NB4 (cell line): ENCODE measurements at places on chromosomes 1 and 21.
A peak's percentile ranks its signal among the peaks of the same experiment; 100 is the strongest.

- DNase-seq: no peak
These were observed 13.2 kb downstream of the ITPKB start for GRCh38 chr1:226725897-226726267.

DNA sequence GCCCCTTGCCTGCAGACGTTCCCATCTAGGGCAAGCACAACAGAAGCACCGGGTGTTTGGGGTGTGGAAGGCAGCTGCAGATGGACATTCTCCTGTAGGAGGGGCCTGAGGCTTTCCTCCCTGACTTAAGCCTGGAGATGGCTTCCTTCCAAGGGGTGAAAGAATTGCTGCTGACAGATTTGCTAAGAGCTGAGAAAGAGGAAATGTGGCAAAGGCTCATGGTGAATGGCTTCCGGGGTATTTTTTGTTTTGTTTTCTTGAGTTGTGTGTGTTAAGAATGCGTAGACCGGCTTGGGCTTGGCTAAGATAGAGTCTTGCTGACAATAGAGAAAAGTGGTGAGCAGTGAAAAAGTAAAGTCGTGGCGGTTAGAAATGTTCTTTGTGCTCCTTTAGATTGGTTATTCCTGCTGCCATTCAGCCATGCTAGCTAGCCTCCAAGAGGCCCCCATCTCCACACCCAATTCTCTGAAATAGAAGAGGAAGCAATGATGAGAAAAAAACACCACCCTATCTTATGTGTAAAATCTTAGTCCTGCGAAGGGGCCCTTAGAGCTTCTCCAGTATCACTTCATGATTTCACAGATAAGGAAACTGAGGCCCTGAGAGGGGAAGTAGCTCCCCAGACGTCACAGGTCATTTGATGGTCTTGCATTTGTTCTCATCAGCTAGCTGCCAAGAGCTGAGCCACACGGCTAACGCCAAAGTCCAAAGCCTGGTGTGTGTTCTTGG, 36.9 kb downstream of the EIF2D start:
- DNase-seq: peak; percentile 94

GRCh38 chr1:59561796-59562195, 253.0 kb upstream of the HOOK1 start:
- DNase-seq: peak; percentile 42

- DNase-seq: peak; percentile 75
These were observed 630 bp downstream of the MTF2 start for GRCh38 chr1:93079685-93080141.

- DNase-seq: no peak
These were observed 171.0 kb downstream of the ZC3H11B start for GRCh38 chr1:219441884-219442283.

DNA sequence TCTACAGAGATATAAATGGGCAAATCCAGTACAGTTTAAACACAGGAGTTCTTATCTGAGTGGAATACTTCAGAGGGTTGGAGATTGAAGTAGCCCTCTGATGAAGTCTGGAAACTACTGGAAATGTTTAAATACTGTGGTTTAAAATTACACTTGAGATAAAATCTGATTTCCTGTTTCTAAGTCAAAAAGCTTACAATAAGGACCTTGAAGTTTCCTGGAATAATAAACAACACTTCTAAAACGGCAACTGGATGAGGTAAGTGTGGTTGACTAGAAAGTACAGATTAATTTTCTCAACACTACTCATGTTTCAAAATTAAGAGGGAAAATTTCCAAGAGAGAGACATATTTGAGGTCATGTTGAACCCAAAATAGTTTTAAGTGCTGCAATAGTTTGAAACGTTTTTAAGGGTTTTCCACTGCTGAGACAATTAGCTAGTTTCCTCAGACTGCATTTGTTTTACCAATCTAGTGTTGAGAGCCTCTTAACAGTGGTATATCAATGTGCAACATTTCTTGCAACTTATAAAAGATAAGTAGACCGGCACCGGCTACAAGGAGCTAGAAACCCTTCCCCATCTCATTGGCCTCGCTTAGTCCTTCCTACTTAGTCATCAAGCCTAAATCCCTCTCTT, 27.4 kb downstream of the KCNA3 start:
- DNase-seq: no peak

DNA sequence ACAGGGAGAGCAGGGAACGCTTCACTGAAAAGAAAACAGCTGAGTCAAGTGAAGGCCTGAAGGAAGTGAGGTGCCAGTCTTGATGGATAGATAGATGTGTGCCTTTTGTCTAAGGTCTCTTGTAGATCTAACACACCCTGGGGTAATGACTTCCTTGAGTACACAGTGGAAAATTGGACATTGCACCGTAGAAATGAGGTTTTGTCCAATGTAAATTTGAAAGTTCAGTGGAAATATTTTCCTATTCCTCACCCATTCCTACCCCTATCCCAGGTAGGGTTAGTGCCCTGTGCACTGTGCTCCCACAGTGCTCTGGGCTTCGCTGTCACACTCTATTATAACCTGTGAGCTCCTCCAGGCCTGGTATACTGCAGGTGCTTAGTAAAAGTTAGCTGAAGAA, 24.3 kb downstream of the ZMYND12 start:
- DNase-seq: no peak

DNA sequence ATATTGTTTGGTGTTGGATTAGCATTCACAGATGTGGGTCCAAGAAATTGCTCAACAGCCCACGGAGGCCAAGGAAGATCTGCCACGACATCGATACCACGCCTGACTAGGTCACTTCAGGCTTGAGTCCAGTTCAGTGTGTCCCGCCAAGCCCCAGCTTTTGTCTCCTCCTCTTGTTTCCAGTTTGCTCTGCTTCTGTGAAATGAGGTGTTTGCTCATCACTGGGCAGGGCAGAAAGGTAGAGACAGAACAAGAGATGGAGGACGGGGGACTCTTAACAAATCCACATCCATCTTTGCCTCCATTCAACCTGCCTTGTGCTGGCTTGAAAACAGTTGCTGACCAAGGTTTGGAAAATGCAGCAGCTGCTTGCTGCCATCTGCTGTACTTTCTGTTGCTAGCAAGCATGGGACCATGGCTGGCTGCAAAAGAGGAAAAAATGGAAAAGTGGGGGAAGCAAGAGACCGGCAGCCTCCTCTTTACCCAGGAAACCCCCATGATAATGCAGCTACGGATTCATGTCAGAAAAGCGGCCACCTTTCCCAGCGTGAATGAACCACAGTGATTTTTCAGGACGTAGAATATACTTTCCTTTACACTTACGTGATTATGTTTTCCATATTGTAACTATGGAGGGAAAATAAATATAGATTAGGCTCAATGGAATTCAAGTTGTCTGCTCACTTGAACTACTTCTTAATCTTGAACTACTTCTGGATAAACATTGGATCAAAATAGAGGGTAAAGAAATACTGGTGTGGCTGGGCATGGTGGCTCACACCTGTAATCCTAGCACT, 80.2 kb upstream of the GREM2 start:
- peak; percentile 11 for DNase-seq

DNA sequence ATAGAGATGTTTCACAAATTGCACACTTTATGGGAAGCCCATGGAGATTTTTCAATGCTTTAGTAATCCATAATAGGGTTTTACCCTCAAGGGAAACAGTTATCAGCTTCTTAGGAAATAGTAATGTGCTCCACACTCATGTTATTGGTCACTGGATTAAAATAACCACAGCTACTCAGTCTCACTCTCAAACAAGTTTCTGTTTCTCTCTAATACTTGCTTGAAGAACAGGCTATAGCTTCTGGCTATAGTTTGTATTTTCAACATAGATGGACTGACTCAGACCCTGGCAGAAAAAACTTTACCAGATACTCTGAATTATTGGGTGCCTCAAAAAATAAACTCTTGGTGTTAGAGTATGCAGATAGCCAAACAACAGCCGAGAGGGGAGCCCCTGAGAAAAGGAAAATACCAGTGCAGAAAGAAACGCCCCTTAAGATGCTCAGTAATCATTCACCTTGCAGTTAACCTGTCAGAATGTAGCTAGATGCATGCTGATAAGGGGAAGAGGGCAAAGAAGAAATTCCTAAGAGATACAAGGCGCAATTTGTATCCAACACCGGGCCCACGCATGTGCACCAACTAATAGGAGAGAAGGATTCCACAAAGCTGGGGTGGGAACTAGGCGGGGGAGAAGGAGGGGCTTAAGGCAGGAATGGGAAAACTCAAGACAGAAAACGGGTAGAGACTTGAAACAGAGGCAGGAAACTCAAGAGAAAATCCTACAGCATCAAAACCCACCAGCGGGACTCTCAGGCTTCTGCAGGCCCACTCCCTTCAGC, 30.4 kb upstream of the PDE4B start:
- DNase-seq: no peak

DNA sequence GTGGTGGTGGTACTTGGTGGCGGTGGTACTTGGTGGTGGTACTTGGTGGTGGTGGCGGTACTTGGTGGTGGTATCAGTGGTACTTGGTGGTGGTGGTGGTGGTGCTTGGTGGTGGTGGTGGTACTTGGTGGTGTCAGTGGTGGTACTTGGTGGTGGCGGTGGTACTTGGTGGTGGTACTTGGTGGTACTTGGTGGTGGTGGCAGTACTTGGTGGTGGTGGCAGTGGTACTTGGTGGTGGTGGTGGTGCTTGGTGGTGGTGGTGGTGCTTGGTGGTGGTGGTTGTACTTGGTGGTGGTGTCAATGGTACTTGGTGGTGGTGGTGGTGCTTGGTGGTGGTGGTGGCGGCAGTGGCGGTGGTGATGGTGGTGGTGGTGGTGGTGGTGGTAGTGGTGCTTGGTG, 20.2 kb downstream of the COQ8A start:
- DNase-seq: no peak

GRCh38 chr1:23528250-23528978, 2.6 kb downstream of the E2F2 start:
- DNase-seq: peak; percentile 86

- DNase-seq: no peak
These were observed 32.6 kb upstream of the LAMC1 start for GRCh38 chr1:182990413-182991144.

DNA sequence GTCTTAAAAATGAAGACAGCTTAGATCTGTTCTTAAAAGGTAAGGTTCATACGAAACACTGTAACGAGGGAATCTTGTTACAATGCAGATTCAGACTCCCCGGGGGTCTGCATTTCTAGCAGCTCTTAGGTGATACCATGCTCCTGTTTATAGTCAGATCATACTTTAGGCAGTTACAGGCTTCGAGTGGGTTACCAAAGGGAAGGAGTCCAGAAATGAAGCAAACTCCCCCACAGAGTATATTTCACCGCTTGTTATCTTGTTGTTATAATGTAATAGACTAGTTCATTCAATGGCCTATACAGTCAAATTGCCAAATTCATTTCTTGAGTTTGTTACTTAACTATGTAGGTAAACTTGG, 601.1 kb downstream of the USP25 start:
- DNase-seq: no peak

DNA sequence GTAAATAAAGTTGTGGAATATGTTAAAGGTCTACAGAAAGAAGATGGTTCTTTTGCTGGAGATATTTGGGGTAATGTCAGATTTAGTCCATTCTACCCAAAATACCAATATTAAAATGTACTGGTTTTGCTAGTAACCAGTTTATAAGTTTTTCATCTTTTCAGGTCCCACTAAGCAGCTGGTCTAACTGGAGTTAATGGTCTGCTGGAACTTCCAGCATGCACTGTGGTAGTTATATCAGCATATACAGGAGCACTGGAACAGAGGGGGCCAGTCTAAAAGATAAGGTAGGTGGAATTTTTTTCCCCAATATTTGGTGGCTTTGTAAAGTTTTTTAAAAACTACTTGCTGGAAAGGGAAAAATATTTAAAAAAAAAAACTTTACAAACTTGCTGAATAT, 3.9 kb downstream of the RABGGTB start:
- DNase-seq: no peak

GRCh38 chr21:42691901-42692559, 38.6 kb downstream of the PDE9A start:
- DNase-seq: no peak

GRCh38 chr1:233252441-233252840, 43.1 kb downstream of the PCNX2 start:
- DNase-seq: peak; percentile 7

GRCh38 chr1:19067182-19067911, 110.9 kb upstream of the IFFO2 start:
- no peak for DNase-seq

- DNase-seq: peak; percentile 59
These were observed 44.9 kb upstream of the NTPCR start for GRCh38 chr1:232905331-232906034.

DNA sequence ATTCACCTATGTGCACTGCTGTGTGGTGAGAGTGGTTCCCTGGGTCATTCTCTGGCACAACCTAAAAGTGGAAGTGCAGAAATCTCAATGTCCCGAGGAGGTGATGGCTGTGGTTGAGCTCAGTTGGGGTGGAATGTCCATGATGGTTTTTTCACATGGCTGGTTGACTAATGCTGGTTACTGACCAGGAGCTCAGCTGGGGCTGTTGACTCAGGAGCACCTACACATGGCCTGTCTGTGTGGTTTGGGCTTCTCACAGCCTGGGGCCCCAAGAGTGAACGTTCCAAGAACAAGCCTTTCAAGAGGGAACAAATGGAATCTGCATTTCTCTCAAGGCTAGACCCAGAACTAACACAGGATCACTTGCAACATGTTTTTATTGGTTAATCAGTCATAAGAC, 6.4 kb upstream of the KANK4 start:
- no peak for DNase-seq

- no peak for DNase-seq
These were observed 135.0 kb upstream of the NFIA start for GRCh38 chr1:60947367-60947766.

- no peak for DNase-seq
These were observed 125.2 kb downstream of the COQ8A start for GRCh38 chr1:227065311-227065710.

DNA sequence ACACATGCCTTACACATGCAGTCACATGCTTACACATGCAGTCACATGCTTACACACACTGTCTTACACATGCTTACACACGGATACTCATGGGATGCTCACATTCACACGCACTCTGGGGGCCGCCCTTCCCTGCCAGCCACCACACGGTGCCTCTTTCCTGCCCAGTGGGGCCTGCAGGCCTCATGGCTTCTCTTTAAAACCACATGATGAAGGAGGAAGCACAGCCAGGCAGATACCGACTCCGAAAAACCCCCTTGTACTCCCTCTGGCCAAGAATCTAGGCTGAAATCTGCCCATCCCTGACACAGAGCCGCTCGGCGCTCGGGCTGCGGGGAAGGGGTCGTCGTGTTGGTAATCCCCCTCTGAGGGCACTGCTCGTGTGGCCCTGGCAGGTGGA, 113.0 kb downstream of the PRDM16 start:
- DNase-seq: no peak

DNA sequence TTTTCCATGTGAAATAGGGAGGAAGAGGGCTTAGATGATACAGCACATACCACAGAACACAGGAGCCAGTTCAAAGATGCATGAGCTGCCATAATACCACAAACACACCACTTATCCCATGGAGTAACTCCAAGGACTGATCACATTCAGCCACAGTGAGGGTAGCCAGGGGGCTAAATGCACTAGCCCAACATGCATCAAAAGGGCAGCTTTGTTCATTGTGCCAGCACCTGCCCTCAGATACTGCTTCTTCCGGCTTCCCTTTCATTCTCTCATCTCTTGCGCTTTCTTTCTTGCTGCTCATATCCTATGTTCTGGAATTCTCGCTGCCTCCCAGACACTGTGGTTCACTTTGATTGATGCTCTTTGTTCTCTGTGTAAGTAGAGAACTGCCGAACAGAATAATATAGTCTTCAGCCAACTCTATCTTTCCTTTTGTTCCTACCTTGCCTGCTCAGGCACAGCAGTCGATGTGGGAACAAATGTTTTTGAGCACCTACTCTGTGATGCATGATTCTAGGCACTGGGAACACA, 50.0 kb upstream of the SYT6 start:
- DNase-seq: no peak

GRCh38 chr1:102434421-102434820, 437.7 kb upstream of the OLFM3 start:
- peak; percentile 47 for DNase-seq

- DNase-seq: no peak
These were observed 184.3 kb downstream of the CYYR1 start for GRCh38 chr21:26388731-26389231.
